Activated CD4-positive, alpha-beta T cell treated with anti-CD3 and anti-CD28 coated beads, Interleukin-2, amount 50 U/mL, for 24 hours (primary cell): ENCODE measurements at places on chromosomes 3 and 15.

DNA sequence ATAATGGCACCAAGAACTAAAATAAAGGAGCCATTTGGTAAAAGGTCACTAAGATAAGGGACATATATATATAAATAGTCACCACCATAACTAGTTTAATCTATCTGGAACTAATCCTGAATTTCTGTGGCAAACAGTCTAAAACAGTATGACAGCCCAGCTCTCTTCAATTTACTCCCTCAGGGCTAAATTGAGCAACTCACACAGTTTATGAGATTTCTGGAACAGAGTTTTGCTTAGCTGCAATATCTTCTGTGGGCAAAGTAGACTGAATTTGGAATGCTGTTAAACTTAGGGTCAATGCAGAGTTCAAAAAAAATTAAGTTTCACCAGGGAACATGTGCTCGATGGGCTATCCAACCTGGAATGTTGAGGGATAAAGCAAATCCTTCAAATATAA, 70.1 kb upstream of the VEPH1 start:
- no peak for DNase-seq

GRCh38 chr3:89145995-89146394, 38.6 kb downstream of the EPHA3 start:
- no peak for DNase-seq

- DNase-seq, result peak; percentile 81
Measured at GRCh38 chr3:138923531-138923994, 23.4 kb downstream of the FOXL2 start.

DNA sequence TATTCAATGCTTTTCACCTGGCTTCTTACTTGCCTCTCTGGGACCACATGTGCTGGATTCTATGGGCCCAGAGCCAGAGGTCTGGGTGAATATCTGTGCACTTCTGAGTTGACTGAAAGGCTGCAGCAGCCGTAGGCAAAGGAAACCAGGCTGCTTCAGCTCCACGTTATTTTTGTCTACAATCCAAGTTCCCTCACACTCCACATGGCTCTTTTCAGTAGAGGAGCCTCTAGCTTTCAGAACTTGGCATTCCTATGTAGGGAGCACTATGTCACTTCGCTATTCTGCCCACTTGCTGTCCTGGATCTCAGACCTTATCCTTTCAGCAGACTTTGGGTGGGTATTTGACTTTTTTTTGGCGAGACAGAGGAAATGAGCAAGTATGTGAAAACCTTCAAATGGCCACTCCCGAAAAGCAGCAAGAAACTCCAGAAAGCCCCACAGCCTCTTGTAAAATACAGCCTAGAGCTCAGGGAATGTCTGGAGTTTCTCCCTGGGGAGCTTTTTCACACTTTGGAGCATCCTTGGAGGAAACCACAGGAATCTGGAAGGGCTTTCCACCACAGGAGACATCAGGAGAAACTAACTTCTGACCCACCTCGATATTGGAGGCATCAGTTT, 80.9 kb downstream of the DUT start:
- no peak for DNase-seq

GRCh38 chr15:63395730-63396151, 14.1 kb upstream of the CA12 start:
- no peak for DNase-seq

DNA sequence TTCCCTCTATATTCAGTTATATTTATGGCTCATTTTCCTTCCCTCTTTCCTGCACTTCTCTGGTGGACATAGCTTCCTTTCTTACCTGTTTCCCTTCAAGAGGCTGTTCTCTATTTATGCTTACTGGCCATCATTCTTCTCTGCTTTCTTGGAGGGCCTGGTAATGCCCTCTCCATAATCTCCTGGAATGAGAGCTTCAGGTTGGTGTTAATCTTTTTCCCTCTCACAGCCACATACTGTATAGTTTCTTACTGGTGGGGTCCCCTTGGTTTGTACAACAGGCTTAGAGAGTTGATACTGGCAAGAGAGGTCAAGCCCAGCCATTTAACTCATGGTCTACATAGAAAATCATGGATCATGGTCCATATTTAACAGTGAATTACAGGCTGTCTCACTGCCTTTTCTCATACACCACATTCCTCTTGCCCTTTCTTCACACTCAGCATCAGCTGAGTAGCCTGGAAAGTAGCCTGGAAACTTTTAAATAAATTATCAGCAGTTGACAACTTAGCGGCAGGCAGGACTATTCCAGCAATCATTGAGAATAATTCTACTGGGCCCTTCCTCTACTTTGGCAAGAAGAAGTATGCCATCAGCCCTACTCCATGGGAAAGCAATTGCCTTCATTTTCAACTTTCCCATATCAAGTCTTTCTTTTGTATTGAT, 38.0 kb upstream of the DPH6 start:
- no peak for DNase-seq

GRCh38 chr15:67065531-67066005, at the start of gene SMAD3:
SMAD3 (plus strand) TSS chr15:67065602; CDS start chr15:67066155, 553 bp downstream.
- DNase-seq, result peak; percentile 38

- no peak for DNase-seq
Measured at GRCh38 chr3:78079514-78079913, 1039.6 kb downstream of the ROBO2 start.

DNA sequence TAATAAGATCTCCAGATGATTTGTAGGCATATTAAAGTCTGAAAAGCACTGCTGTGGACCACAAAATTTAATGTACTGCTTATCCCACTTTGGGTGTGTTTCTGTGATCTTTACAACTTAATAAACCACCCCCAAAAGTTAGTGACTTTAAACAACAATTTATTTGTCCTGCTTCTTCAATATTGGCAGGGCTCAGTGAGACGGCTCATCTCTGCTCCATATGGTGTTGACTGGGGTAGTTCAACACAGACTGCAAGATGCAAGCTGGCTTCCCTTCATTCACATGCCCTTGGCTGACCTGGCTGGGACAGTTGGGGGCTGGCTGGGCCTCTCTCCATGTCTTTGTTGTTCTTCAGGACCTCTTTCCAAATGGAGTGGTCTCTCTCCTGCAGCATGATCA, 337.8 kb downstream of the FHIT start:
- DNase-seq, result no peak

DNA sequence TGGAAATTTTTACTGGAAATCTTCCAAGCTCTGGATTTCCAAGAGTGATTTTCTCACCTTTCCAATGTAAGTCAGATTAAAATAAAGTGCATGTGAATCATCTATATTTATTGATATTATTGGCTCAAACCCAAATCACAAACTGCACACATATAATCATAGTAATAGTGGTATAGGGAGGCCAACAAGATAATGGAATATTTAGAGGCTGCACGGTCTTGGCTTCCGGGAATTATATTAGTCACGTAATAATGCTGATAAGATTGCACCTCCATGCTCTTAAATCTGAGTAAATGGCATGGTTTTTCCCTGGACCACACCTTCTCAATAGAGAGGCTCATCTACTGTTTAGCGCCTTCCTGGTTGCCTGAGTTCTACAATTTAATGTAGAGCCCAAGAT, 567.1 kb upstream of the NR2F2 start:
- no peak for DNase-seq

DNA sequence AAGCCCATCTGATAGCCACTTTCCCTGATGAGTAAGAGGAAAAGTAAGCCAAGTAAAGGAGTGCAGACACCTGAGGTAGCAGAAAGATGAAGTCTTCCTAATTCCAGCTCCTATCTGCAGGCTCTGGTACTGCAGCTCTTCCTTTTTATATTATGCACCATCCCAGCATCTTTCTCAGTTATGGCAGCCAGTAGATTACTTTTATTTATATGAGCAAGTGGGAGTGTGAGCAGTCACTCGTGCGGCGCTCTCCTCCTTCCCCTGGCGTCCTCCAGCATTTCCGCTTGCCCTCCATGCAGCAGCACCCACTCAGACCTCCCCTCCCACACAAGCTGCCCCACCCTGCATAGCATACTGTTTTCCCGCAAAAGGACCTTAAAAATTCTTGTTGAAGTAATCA, 465.9 kb upstream of the DPPA4 start:
- DNase-seq, result no peak

DNA sequence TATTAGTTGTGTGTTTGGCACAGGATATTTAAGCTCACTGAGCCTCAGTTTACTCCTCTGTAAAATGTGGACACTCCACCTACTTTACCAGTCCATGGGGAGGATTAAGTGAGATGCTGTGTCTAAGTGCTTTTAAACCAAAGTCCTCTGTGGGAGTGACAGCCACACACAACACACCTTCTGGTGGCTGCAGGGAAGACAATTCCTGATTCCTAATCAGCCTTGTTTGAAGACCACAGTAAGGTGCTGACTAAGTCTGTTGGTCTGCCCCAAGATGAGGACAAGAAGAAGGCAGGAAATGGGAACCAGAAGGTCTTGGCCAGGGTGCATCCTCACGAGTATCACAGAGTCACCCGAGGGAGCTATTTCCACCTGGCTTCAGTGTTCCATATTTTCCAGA, 52.3 kb downstream of the EPHB1 start:
- no peak for DNase-seq

GRCh38 chr3:129384594-129385323, 43.7 kb downstream of the EFCAB12 start:
- no peak for DNase-seq

GRCh38 chr3:2579206-2579605, 480.5 kb downstream of the CNTN4 start:
- DNase-seq, result no peak

GRCh38 chr3:195709676-195710085, 11.1 kb upstream of the MUC20 start:
- no peak for DNase-seq

GRCh38 chr3:152421162-152421561, 152.4 kb downstream of the MBNL1 start:
- no peak for DNase-seq

GRCh38 chr3:123660900-123661299, 76.0 kb upstream of the HACD2 start:
- DNase-seq, result no peak

- DNase-seq, result no peak
Measured at GRCh38 chr15:50544368-50544767, 2.1 kb downstream of the USP50 start.

DNA sequence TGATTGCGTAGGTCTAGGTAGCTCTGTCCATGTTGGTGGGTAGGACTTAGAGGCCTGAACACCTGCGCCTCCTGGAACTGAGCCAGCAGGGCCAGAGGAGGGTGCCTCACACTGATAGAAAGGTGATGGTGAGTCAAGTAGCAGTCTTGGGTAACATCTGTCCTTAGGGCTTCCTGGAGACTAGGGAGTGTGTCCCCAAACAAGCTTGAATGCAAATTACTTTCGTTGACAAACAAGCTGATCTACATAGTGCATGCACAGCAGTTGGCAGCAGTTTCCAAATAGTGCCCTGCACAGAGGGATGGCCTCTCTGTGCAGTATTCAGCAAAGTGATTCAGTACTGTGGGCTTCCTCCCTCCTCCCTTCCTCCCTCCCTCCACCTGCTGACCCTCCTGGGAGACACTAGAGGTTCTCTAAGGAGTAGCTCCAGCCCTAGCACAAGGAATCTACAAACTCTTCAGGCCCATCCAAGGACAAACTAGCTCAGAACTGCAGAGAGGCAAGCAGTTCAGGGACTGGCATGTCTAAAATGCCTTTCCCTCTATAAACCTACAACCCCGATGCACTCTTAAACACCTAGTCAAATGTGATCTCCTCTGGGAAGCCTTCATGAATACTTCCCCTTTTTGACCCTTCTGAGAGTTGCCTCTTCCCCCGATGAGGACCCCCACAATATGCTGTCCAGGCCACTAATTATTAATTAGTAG, 61.0 kb downstream of the TLE3 start:
- DNase-seq, result no peak

DNA sequence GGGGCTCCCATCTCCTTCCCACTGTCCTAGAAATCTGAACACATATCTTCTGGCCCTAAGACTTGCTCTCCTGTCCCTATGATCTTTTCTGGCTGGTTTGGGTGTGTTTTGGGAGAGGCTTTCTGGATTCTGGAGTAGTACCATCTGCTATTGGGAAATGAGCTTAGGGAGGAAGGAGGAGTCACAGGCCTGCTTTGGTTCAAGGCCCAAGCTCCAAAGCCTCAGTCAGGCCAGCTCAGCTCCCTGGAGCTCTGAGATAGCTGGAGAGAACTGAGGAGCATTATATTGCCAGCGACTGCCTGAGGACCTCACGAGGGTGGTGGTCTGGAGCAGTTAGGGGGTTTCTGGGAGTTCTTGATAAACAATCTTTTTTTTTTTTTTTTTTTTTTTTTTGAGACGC, 18.7 kb downstream of the RASGRF1 start:
- DNase-seq, result no peak

GRCh38 chr3:43423142-43423541, 136.8 kb downstream of the SNRK start:
- DNase-seq, result no peak

DNA sequence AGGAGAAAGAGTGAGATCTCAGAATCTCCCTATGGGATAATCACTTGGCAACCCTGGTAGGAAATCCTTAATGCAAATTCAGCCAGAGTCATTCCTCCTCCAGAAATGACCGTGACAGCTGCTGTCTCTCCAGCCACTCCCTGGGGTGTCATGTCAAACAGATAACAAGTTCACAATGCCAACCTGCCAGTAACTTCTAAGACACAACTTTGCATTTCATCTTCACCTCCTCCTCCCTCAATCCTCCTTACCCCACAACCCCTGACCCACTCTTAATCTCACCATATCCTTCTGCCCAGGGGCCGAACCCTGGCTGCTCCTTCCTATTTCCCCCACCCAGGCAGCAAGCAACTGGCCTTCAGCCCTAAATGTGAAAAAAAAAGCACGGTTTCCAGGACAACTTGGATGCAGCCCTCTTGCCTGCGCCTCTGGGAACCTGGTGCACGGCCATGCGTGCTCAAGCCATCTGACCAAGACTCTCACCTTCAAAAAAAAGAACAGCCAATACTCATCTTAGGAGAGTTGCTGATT, 166.0 kb downstream of the NTRK3 start:
- DNase-seq, result no peak

GRCh38 chr3:106004826-106005225, 136.0 kb upstream of the CBLB start:
- no peak for DNase-seq

GRCh38 chr3:105555206-105555605, 188.5 kb downstream of the ALCAM start:
- DNase-seq, result no peak

DNA sequence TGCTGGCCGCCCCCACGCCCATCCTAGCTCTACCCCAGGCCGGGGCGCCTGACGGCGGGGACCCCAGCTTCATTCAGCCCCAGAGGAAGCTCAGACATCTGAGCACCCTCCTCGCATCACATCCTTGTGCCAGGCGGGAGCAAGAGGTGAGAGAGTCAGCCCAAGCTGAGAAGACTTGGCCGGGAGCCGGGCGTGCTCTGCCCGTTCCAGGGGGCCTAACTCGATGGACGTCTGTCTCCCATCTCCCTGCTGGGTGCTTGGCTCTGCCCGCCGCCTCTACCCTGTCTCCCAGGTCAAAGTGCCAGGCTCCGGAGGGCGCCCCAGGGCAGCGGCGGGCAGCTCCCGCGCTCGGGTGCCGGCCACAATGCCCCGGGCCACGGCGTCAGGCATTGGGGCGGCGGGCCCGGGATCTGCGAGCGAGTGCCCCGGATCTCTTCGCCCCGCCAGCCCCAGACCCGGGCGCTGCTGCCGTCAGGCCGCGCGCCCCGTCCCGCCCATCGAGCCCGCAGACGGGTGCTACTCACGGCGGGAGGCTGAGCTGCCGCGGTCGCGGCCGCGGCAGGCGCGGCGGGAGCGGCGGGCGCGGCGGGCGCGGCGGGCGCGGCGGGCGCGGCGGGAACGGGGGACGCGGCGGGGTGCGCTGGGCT, 388 bp downstream of the DAPK2 start:
- no peak for DNase-seq
